ENCODE measurements at places on chromosomes 16 and 17. TPM values are rescaled to one million over a fixed set of nuclear protein-coding genes. Genes with fewer than 3 reads are reported as not detected.

GP1BA gene
- total RNA-seq = not detected

TP53TG3C gene
- total RNA-seq = not detected

PIRT gene
- total RNA-seq = not detected

UTS2R gene
- total RNA-seq = 0.52 TPM

KRT28 gene
- total RNA-seq = not detected

DNA sequence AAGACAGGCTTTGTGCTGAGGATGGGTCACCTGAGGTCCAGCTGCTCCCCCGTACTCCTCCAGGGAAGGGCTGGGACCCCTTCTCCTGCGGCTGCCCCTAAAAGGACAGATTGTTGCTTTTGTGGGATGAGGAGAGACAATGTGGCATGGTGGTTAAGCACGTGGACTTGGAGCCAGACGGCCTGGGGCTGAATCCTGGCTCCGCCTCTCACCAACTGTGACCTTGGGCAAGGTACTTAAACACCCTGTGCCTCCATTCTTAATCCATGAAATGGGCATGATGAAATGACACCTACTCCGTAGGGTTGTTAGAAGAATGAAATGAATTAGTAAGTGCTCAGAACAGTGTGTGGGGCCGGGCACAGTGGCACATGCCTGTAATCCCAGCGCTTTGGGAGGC is 39.6 kb upstream of the PLCG2 start:
- DNase-seq = no peak
- H3K36me3 ChIP-seq = no peaks in the 10 kb centered on the region
- H3K27me3 ChIP-seq = no peaks in the 10 kb centered on the region
- no peaks in the 10 kb centered on the region for H3K4me1 ChIP-seq

GRCh38 chr16:27426423-27427408 is 24.7 kb downstream of the IL21R start:
- H3K36me3 ChIP-seq = no peaks in the 10 kb centered on the region
- no peak overlapping the region for H3K27ac ChIP-seq
- H3K27me3 ChIP-seq = no peaks in the 10 kb centered on the region
- H3K4me1 ChIP-seq = no peaks in the 10 kb centered on the region
- H3K4me3 ChIP-seq = no peak overlapping the region

- peaks cover 16% of the 10 kb centered on the region for H3K4me1 ChIP-seq
- H3K36me3 ChIP-seq = no peaks in the 10 kb centered on the region
- H3K27me3 ChIP-seq = no peaks in the 10 kb centered on the region
- no peak for DNase-seq
- no peak overlapping the region for H3K4me3 ChIP-seq
- H3K27ac ChIP-seq = peak overlapping the region; percentile 23
Observed at GRCh38 chr17:78256707-78257591, 25.5 kb downstream of the TMEM235 start.

GRCh38 chr16:49593424-49594040 is 219.9 kb downstream of the C16orf78 start:
- H3K27me3 ChIP-seq = no peaks in the 10 kb centered on the region
- no peaks in the 10 kb centered on the region for H3K36me3 ChIP-seq
- peaks cover 17% of the 10 kb centered on the region for H3K4me1 ChIP-seq

DNA sequence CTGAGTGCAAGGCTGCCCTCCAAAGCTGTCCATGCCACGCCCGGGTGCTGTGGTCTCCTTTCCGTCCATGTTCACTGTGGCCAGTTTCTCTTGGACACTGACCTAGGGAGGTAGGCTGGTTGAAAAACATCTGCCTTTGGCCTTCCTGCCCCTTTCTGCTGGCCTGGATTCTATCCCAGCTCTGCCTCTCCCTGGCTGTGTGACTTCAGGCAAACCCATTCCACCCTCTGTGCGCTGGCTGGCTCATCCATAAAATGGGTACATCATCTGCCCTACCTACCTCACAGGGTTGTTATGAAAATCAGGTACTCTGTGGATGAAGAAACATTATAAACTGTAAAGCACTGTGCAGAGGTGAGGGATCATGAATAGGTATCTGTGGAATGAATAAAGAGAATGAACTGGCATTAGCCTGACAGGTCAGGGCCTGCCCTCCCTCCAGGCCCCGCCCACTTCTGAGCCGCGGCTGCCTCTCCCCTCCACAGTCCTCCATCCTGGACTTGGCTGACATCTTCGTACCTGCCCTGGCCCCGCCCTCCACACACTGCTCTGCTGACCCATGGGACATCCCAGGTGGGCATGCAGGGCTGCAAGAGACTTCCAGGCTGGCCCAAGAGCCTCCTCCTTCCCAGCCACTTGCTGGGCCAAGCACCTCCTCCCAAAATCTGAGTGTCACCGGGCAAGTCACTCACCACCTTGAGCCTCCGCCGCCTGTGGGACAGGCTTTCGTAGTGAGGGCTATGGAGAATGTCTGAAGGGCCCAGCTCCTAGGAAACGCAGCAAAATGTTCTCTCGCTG is 7.0 kb upstream of the SPATA20 start:
- H3K4me3 ChIP-seq = no peak overlapping the region
- H3K4me1 ChIP-seq = peaks cover 15% of the 10 kb centered on the region
- no peaks in the 10 kb centered on the region for H3K36me3 ChIP-seq
- no peak overlapping the region for H3K27ac ChIP-seq
- no peaks in the 10 kb centered on the region for H3K27me3 ChIP-seq
- DNase-seq = no peak

GRCh38 chr17:61307905-61308886 is 91.4 kb upstream of the TBX2 start:
- H3K27ac ChIP-seq = no peak overlapping the region
- H3K27me3 ChIP-seq = no peaks in the 10 kb centered on the region
- no peaks in the 10 kb centered on the region for H3K36me3 ChIP-seq
- H3K4me3 ChIP-seq = no peak overlapping the region
- no peaks in the 10 kb centered on the region for H3K4me1 ChIP-seq
- DNase-seq = no peak

DNA sequence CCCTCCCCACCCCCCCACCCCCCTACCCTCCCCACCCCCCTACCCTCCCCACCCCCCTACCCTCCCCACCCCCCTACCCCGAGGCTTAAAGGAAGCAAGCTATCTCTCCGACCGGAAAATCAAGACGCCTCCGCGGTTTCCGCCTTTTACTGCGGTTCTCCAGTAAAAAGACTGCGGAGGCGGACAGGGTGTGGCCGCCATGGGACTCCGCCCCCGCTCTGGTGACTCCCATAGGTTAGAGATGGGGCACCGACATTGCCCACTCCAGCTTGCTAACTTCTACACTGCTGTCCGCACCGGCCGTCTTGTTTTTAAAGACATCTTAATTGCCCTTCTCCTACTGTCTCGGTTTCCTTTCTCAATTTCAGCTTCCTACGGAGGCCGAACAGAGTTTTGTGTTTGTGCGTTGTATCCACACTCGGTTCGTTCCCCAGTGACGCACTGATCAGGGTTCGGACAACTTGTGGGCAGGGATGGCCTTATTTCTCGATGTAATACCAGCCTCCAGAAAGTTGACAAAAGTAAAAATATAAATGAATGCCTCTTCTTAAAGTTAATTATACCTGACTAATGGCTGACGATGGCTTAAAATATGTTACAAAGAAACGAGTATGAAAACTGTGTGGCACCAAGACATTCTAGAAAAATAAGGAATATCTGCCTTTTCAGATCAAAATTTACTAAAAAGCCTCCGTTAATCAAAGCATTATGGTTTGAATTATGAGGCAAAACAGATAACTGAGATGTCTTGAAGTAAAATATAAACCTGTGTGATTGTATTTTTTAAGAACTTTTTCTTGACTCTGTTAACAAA is 1.1 kb upstream of the ZNF200 start:
- DNase-seq = peak; percentile 31
- no peak overlapping the region for H3K4me3 ChIP-seq
- H3K4me1 ChIP-seq = peaks cover 3% of the 10 kb centered on the region
- H3K36me3 ChIP-seq = peaks cover 22% of the 10 kb centered on the region
- H3K27ac ChIP-seq = no peak overlapping the region

GRCh38 chr17:20120836-20121235 is 111.7 kb downstream of the SPECC1 start:
- no peak overlapping the region for H3K4me3 ChIP-seq
- H3K27ac ChIP-seq = no peak overlapping the region
- no peaks in the 10 kb centered on the region for H3K4me1 ChIP-seq

GRCh38 chr16:12087901-12088421 is 111.4 kb downstream of the SNX29 start:
- peaks cover 12% of the 10 kb centered on the region for H3K4me1 ChIP-seq
- DNase-seq = no peak
- H3K27me3 ChIP-seq = no peaks in the 10 kb centered on the region
- H3K27ac ChIP-seq = no peak overlapping the region
- H3K4me3 ChIP-seq = no peak overlapping the region

DNA sequence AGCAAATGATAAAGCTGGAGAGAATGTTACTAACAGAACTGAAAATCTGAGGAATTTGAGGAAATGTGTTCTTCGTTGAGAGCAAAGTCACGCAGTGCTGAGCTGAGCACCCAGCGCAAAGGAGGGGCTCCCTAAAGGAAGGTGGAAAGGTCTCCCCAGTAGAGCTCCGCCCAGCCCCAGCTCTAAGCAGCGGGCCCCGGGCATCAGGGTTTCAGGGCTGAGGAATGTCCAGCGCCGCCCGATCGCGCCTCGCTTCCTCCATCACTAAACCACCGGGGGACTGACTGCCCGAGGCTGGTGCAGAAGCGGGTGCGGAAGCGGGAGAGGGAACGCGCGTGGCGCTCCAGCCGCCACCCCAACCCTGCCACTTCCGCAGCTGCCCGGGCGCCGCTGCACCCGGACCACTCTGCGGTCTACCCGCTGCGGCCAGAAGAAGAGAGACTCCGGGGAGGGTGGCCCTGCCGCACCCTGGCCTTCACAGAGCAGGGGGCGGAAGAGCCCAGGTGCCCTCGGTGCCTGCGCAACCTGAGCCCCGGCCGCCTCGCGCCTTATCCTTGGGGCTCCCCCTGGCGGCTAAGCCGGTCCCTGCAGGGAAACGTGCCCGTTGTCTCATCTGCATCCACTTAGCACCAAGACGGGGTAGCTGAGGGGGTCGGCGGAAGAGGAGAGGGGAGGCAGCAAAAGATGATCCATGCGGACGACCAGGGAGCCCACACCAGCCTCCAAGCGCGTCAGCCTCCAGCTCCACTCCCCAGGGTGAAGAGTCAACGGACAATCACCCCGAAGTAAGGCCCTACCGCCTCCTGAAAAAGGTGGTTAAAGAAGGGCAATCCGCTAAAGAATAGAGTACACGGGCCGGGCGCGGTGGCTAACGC is 12.4 kb upstream of the GUCY2D start:
- H3K27me3 ChIP-seq = no peaks in the 10 kb centered on the region
- peaks cover 3% of the 10 kb centered on the region for H3K4me1 ChIP-seq
- DNase-seq = peak; percentile 86
- H3K4me3 ChIP-seq = peak overlapping the region; percentile 51
- H3K36me3 ChIP-seq = no peaks in the 10 kb centered on the region

GRCh38 chr17:68646626-68647526 is 45.7 kb upstream of the FAM20A start:
- no peaks in the 10 kb centered on the region for H3K4me1 ChIP-seq
- H3K36me3 ChIP-seq = no peaks in the 10 kb centered on the region
- no peak overlapping the region for H3K27ac ChIP-seq

DNA sequence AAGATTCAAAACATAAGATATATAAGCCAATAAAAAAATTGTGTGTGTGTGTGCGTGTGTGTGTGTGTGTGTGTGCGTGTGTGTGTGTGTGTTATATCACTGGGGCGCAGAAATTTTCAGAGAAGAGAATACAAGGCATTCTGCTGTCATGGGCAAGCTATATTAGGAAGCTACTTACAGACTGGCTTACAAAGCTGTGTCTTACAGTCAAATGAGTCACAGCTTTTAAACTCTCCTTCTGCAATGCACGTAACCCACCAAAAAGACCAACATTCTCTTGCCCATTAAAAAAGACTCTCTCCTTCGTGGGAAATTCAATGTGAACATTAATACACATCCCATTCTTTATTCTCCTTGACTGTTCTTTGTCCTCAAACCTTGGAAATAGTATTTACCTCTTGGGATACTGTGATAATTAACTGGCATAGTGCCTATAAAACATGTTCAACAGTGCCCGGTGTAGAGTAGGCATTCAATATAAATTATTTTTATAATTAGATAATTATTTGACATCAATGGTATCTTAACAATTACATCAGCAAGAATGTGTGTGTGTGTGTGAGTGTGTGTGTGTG is 860.4 kb upstream of the SOX9 start:
- no peaks in the 10 kb centered on the region for H3K4me1 ChIP-seq
- DNase-seq = no peak
- no peak overlapping the region for H3K27ac ChIP-seq

DNA sequence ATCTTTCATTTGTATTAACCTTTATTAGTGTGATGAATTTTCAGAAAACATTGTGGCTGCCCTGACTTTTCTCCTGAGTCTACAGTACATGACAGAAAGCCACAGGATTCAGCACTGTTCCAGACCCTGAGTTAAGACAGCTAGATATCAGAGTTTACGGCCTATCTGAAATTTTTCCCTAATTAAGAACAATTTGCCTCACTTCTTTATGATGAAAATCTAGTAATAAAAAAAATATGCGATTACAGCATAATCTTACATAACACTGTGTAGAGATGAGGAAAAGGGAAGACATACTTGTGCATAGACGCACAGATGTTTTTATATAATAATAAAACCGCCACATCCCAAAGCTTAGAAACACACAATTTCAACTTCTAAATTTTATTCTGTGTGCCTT is 7.3 kb downstream of the SPOP start:
- H3K27me3 ChIP-seq = no peaks in the 10 kb centered on the region
- H3K27ac ChIP-seq = no peak overlapping the region
- H3K4me1 ChIP-seq = peaks cover 5% of the 10 kb centered on the region
- no peak for DNase-seq

DNA sequence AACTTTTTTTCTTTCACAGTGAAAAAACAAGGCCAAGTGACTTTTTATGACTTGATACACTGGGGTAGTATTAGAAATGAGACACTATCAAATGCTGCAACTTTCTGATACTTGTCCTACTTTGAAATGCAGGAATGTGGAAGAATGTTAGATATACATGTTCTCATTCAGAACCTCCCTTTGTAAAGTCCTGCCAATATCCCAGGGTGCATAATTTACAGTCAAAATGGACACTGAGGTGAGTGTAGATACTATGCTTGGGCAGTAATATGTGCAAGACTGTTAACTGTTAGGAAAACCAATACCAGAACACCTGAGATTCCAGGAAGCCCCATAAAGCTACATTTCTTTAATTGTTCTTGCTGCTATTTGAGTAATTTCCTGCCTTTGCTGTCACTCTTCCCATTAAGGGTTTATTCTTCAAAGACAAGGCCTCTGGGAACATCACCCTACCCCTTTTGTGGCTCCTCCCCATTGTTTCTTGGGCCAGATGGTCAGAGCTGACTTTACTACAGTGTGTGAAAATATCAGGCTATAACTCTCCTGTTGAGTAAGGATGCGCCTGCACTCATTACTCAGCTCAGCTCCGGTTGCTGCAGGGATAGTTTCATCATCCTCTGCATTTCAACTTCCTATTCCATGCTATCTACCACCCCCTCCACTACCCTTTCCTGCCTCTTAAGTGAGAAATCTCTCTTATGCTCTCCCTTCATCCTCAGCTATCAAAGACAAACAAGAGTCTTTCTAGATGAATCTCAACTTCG is 48.7 kb downstream of the TMEM100 start:
- no peaks in the 10 kb centered on the region for H3K27me3 ChIP-seq
- H3K27ac ChIP-seq = no peak overlapping the region
- no peak for DNase-seq
- H3K36me3 ChIP-seq = no peaks in the 10 kb centered on the region

All from A673 (cell line).